ENCODE measurements at places on chromosomes 12 and 14.

GRCh38 chr12:5257763-5258495 lies 174.0 kb upstream of the NTF3 start:
- DNase-seq = no peak

GRCh38 chr14:48333221-48333920 lies 658.0 kb upstream of the MDGA2 start:
- no peak for DNase-seq

DNA sequence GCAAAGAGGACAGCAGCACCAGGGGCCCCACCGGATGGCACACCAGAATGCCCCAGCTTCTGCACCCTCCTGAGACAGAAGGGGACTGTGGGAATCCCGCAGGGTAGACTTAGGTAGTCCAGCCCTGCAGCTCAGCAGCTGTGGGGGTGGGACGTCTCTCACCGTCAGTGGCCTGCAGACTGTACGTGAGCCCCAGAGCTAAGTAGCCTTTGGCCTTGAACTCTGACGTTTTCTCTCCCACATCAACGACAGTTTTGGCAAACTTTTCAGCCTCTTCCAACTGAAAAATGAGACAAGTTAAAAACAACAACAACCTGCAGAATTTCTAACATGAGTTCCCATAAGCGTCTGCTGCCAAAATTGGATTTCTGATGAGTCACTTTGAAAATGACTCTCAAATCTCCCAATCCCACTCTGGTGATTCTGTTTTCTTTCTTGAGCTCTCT lies 161.4 kb downstream of the TTC7B start:
- DNase-seq = no peak

GRCh38 chr12:15721316-15722115 lies 67.7 kb downstream of the EPS8 start:
- DNase-seq = no peak

- no peak for DNase-seq
Observed at GRCh38 chr12:50467439-50467838, 37.3 kb upstream of the DIP2B start.

Measured in vagina (tissue), 2 donors.